ENCODE measurements at places on chromosomes 4 and X. TPM values are rescaled to one million over a fixed set of nuclear protein-coding genes. Genes with fewer than 3 reads are reported as not detected.

Gene CEP44
- total RNA-seq: 12.7 TPM

Gene TBC1D25
- 15.2 TPM for total RNA-seq

GRCh38 chr4:173181848-173182247, 13.2 kb downstream of the GALNT7 start:
- no peak overlapping the region for H3K4me3 ChIP-seq
- H3K4me1 ChIP-seq: no peaks in the 10 kb centered on the region

GRCh38 chrX:8179656-8180055, 8.6 kb upstream of the VCX2 start:
- H3K27ac ChIP-seq: no peak overlapping the region
- H3K4me1 ChIP-seq: no peaks in the 10 kb centered on the region
- DNase-seq: no peak

DNA sequence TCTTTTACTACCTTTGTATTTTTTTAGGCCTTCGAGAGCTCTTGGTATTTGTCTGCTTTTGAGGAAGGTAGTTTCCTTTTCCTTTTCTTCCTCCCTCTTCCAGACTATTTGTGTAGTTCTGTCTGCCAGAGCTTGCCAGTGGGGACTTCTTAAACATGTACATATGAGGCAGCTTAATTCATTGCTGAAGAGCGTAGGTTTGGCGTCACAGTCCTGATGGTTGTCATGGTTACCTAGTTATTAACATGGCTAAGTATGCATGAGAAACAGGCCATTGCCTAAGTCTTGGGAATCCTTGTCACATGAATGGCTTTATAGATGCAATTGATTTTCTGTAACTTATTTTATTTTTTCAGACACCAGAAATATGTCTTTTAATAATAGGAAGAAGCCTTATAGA, 48.5 kb upstream of the ARMCX2 start:
- no peaks in the 10 kb centered on the region for H3K27me3 ChIP-seq
- DNase-seq: no peak
- no peaks in the 10 kb centered on the region for H3K4me1 ChIP-seq

GRCh38 chrX:121869876-121870477, 822.6 kb downstream of the GLUD2 start:
- no peak overlapping the region for H3K27ac ChIP-seq
- no peaks in the 10 kb centered on the region for H3K27me3 ChIP-seq
- no peaks in the 10 kb centered on the region for H3K4me1 ChIP-seq
- DNase-seq: no peak

DNA sequence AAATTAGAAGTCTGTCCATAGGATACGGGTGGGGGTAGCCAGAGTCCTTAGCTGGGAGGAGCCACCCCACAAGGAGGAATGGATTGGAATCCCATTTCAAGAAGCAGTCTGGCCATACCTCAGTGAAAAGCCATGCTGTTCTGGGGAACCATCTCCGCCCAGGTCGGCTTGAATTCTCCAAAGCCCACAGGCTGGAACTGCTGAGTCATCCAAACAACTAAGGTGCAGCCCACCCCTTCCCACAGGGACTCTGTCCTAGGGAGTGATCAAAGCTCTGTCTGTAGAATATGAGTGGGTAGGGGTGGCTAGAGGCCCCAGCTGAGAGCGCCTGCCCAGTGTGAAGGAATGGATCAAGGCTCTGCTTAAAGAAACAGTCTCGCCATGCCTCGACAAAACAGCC, 38.8 kb downstream of the ZXDA start:
- H3K36me3 ChIP-seq: no peaks in the 10 kb centered on the region
- no peak overlapping the region for H3K27ac ChIP-seq
- no peak overlapping the region for H3K4me3 ChIP-seq

Gene CDX4
- total RNA-seq: not detected

Gene AVPR2
- 3.0 TPM for total RNA-seq

DNA sequence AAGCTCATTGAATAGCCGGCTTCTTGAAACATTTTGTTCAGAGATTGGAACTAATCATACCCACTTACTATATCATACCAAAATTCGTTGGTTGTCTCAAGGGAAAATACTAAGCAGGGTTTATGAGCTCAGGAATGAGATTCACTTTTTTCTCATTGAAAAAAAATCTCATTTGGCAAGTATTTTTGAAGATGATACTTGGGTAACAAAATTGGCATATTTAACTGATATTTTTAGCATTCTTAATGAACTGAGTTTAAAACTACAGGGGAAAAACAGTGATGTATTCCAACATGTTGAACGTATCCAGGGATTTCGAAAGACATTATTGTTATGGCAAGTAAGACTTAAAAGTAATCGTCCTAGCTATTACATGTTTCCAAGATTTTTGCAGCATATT, 6.4 kb downstream of the FAM200B start:
- H3K4me3 ChIP-seq: no peak overlapping the region
- no peaks in the 10 kb centered on the region for H3K36me3 ChIP-seq

DNA sequence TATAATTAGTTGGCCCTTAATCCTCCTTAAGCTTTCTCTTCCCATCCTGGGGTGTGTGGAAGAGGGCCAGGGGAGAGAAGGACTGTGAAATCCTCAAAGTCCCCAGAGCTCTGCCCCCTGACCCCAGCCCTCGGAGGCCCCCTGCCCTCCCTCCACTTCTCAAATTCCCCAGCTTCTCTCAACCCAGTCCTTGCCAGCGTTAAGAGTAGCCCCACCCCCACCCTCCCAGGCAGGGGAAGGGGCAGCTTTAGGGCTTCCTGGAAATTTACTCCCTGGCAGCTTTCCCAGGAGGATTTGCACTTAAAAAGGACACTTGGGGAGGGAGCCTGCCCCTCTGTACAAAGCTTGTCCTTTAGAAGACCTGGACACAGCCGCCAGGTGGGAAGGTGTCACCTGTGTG, 11.8 kb upstream of the CD40LG start:
- H3K4me1 ChIP-seq: no peaks in the 10 kb centered on the region
- no peak overlapping the region for H3K4me3 ChIP-seq
- H3K27me3 ChIP-seq: no peaks in the 10 kb centered on the region

DNA sequence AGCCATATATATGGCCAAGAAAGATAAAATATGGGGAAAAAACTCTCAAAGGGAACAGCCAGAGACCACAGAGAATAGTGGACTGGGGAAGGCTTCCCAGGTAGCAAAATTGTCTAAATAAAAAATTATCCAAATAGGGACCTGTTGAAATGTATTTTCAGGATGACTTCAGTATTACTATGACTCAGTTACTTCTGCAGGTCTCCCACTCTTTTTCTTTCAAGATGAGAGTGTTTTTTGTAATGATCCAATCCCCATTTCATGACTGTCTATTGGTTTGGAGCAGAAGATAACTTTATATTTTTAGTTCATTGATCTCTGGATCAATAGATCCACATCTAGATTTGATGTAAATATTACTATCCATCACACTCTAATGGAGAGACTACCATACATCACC, 372.1 kb upstream of the EMCN start:
- no peak overlapping the region for H3K27ac ChIP-seq
- H3K4me1 ChIP-seq: no peaks in the 10 kb centered on the region
- no peaks in the 10 kb centered on the region for H3K27me3 ChIP-seq

- peaks cover 3% of the 10 kb centered on the region for H3K4me1 ChIP-seq
- no peaks in the 10 kb centered on the region for H3K36me3 ChIP-seq
- no peaks in the 10 kb centered on the region for H3K27me3 ChIP-seq
- DNase-seq: no peak
- no peak overlapping the region for H3K4me3 ChIP-seq
Observed at GRCh38 chr4:119833611-119834010, 205.0 kb upstream of the PDE5A start.
